ENCODE measurements at places on chromosomes 7 and 10.

DNA sequence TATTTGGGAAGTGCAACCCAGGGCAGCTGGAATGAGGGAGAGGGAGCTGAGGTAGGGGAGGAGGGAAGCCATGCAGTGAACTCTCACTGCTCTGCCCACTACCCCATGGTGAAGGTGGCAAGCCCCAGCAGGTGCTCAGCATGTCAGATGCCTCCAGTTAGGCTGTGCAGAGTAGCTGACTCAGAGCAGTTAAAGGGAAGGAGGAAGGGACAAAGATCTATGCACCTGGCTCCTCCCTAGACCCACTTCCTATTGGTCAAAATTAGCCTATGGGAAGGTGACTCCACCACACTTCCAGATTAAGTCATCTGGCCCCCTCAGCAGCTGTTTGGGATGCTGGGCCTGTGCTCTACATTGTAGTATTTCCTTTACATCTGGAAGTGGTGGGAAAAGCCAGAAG is 125.7 kb upstream of the MTPN start:
- no peak for DNase-seq

GRCh38 chr7:121961089-121961867 is 88.3 kb downstream of the PTPRZ1 start:
- DNase-seq: peak; percentile 87

DNA sequence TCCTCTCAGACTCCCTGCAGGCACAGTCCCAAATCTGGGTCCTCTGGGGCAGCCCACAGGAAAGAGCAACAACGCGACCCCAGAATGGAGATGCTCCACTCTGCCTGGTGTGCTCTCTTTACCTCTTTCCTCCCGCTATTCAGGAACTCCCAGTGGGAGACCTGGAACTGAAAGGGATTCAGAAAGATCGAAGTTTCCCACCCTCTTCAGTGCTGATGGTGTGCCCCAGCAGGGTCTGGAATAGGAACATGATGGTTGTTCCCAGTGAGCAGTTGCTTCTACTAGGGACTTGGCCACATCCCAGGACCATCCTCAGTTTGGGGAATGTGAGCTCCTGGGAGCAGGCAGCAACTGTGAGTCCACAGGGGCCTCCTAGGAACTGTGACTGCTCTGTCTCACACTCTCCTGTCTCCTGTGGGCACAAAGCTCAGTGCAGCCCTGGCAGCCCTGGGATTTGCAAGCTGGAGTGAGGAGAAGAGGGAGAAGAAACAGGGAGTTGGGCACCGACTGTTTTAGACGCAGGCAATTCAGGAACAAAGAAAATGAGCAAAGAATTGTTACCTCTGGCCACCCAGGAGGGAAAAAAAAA is 17.9 kb downstream of the OR6V1 start:
- DNase-seq: no peak

DNA sequence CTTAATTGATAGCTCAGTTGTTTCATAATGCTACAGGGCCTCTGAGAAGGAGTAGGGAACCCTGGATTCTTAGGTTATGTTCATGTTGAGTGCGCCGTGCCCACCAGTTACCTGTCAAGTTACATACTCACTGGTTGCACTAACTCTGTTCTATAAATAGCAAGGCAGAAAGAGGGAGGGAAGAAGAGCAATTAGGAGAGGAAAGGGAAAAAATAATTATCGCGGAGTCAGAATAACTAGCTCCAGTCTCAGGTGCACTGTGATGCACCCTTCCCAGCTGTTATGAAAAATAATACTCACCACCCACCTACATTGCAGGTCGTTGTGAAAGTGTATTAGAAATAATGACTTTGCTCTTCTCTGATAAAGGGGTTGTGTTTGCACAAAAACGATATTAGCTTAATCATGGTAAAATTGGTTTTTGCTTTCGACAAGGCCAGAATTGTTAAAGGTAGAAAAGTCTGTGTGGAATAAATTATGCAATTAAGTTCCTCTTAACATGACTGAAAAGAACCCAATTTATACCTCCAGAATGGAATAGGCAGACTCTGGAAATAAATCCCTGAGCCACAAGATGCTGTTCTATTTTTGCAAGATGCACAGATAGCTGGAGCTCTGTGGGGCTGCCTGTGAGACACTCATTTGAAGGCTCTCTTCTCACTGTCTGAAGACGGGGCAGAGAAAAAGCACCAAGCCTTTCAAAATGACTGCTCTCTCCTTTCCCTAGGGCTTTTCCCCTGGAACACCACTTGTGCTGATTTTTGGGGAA is 137.6 kb upstream of the PITRM1 start:
- DNase-seq: no peak

DNA sequence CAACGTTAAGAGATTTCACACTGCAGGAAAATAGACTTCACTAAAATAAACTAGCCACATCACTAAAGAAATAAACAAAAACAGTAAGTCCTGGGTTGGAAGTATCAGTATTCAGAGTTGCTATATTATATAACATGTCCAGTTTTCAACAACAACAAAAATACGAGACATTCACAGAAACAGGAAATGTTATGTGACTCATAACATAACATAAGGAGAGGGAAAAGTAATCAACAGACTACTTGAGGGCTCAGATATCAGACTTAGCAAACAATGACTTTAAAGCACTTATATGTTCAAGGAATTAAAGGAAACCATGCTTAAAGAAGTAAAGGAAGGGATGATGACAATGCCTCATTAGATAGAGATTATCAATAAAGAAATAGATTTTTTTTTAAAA is 73.5 kb upstream of the MKLN1 start:
- DNase-seq: peak; percentile 73

GRCh38 chr10:14686356-14686755 is 88.3 kb downstream of the FAM107B start:
- no peak for DNase-seq

- no peak for DNase-seq
Observed at GRCh38 chr7:1748076-1748838, 78.2 kb downstream of the ELFN1 start.

DNA sequence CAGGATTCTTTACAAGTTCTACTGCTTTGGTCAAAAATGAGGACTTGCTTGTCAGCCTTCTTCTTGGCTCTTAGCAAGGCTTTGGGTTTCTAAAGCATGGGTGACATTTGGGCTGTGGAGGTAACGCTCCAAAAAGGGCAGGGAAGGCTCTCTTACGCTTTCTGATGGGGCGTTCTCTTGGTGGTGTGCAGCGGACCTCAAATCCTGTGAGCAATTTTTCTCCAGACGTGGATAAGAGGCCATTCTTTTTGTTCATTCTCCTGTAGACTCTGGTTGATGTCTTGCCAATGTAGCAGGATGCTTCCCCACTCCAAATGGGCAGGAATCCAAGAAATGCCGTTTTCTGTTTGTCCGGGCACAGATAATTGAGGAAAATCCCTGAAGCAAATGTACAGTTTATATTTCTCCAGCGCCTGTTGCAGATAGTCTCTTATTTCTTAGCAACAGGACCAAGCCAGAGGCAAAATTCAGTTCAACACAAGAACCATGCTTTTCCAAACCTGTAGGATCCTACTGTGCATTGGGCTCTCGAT is 138.4 kb upstream of the NFE2L3 start:
- DNase-seq: peak; percentile 1

DNA sequence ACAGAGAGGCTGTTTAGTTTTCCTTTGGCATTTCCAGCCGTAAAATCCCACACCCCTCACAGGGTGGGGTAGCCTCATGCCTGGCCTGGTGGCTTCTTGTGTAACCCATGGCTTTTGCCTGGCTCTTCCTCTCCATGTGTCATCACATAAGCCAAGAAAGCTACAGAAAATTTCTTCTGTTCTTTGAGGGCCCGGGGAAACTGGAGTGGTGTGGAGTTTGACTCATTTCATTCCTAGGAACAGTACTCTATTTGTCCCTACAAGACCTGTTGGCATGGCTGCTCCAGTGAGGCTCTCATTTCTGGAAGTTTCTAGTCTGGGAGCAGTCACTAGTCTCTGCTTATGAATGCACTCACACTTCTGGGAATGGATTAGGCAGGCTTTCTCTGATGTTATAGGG is 523.9 kb downstream of the SUGCT start:
- peak; percentile 8 for DNase-seq

DNA sequence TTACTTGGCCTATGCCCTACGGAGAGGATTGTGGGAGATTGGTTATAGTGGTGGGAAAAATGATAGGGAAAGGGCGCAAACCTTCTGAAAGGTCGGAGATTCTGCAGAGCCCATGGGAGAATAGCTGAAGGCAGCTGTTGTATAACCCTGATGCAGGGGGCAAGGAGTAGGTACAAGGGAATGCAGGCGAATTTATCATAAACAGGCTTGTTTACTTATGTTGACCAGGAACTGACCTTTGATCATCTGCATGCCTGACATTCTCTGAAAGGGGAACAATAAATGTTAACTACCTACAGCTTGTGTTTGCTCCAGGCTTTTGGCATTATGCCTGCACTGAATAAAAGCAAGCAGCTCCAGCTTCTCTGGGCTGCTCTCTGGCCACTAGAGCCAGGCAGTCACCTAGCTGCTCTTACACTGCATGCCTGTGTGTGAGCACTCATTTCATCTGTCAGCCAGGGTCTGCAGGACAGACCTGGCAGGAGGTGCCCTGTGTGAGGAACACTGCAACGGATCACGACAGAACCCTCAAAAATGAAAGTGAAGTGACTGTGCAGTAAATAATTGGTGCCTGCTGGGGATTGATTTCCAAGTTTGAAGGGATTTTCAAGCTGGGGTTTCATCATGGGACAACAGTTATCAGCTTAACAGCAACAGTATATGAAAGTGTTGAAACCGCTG is 31.1 kb upstream of the ABCA13 start:
- peak; percentile 38 for DNase-seq

- DNase-seq: no peak
Observed at GRCh38 chr7:132022188-132022587, 465.8 kb upstream of the PODXL start.

DNA sequence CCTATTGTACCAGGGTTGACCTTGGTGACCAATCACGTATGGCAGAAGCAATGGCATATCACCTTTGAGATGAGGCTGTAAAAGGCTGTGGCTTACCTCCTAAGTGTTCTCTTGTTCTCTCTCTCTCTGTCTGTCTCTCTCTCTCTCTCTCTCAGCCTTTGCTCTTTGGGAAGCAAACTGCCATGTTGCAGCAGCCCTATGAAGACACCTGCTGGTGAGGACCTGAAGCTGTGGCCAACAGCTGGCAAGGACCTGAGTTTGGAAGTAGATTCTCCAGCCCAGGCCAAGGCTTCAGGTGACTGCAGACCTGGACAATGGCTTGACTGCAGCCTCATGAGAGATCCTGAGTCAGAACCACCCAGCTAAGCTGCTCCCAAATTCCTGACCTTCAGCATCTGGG is 161.4 kb downstream of the GPAM start:
- DNase-seq: no peak

DNA sequence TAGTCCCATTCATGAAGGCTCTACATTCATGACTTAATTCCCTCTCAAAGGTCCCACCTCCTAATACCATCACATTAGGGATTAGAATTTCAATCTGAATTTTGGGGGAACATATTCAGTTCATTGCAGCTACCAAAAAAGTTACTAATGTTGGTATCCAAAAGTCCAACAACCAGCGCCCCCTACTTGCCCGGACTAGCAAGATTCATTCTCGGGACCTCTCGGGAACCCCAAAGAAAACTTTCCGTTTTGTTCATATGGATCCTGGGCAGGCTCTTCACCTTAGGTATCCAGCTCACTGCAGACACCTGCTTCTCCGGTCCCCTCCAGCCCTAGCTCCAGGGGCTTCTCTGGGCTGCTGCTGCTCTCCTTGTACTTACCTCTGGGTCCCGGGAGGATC is 8.9 kb upstream of the GRK5 start:
- no peak for DNase-seq

- no peak for DNase-seq
Observed at GRCh38 chr10:72793752-72794151, 99.8 kb upstream of the OIT3 start.

All from iris pigment epithelial cell (primary cell).